Smooth muscle cell of the umbilical artery (primary cell): ENCODE measurements at places on chromosomes 3 and 15. TPM values are rescaled to one million over a fixed set of nuclear protein-coding genes. Genes with fewer than 3 reads are reported as not detected.

The EBLN2 gene
- total RNA-seq, result 6.3 and 8.9 TPM in 2 replicates

The CEMIP gene
- total RNA-seq, result 3.9 and 4.8 TPM in 2 replicates

The PCBP4 gene
- total RNA-seq, result 44.5 and 89.4 TPM in 2 replicates

The HAPLN3 gene
- total RNA-seq, result 6.8 and 7.3 TPM in 2 replicates

The PRR20G gene
- total RNA-seq, result not detected in 2 replicates

The RTP4 gene
- total RNA-seq, result not detected in 2 replicates

The C3orf49 gene
- not detected in 2 replicates for total RNA-seq

The TMEM39A gene
- 92.5 and 126 TPM in 2 replicates for total RNA-seq
